Stimulated activated CD4-positive, alpha-beta T cell treated with anti-CD3 and anti-CD28 coated beads, Interleukin-12 subunit alpha, Interleukin-12 subunit beta, amount 100 ng/mL, for 48 hours (primary cell): ENCODE measurements at places on chromosomes 13 and 19.

- no peak for DNase-seq
Observed at GRCh38 chr13:72850959-72851677, 69.2 kb downstream of the PIBF1 start.

- DNase-seq = no peak
Observed at GRCh38 chr13:59504407-59504806, 659.3 kb downstream of the DIAPH3 start.

- no peak for DNase-seq
Observed at GRCh38 chr19:2135474-2136402, 15.6 kb downstream of the AP3D1 start.

DNA sequence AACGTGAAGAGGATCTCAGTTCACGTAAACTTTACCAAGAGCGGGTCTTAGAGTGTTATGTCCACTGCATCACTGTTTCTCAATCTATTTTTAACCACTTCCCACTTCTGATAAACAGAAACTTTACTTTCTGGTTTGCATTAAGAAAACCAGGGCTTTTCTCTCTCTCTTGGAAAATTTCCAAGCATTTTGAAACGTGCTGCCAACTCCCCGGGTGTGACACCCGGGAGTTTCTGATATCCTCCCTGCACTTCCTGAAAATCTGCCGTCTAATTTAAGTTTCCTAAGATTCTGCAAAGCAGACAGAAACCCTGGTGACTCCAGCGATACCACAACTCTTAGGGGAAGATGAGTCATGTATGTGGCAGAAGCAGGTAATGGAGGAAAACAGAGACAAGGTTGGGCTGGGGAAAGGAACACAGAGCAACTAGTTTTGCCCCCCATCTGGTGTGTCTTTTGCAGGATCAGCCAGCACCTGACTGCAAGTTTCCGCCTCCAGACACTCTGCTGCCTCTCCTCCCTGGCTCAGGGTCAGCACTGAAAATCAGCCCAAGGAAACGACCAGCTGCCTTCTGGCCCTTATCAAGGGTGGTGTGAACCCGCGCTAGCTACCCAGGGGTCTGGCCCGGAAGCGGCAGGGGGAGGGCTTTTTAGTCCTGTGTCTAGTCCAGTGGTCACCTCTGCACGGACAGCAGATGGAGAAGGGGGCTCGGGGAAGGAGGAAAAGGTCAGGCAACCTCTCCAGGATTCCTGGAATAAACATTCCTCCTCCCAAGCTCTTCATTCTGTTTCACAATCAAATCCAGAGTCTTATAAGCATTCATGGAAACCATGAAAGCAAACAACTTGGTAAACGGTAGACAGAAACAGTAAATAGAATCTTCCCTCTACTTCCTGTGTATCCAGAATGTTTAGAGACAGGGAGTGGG is 11.3 kb upstream of the FFAR2 start:
- DNase-seq = peak; percentile 28

GRCh38 chr13:80862456-80862855 is 521.5 kb upstream of the SPRY2 start:
- DNase-seq = no peak

DNA sequence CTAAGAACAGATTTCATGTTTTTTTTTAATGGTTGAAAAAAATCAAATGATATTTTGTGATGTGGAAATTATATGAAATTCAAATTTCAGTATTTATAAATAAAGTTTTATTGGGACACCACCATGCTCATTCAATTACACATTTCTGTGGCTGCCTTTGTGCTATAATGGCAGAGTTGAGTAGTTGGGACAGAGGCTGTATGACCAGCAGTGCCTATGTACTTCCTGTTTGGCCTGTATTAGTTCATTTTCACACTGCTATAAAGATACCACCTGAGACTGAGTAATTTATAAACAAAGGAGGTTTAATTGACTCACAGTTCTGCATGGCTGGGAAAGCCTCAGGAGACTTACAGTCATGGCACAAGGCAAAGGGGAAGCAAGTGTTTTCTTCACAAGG is 33.6 kb downstream of the AKAP11 start:
- no peak for DNase-seq

GRCh38 chr19:1466461-1467214 is 12.4 kb downstream of the C19orf25 start:
- DNase-seq = no peak

- no peak for DNase-seq
Observed at GRCh38 chr19:58474291-58474996, 1.7 kb upstream of the ZNF446 start.

DNA sequence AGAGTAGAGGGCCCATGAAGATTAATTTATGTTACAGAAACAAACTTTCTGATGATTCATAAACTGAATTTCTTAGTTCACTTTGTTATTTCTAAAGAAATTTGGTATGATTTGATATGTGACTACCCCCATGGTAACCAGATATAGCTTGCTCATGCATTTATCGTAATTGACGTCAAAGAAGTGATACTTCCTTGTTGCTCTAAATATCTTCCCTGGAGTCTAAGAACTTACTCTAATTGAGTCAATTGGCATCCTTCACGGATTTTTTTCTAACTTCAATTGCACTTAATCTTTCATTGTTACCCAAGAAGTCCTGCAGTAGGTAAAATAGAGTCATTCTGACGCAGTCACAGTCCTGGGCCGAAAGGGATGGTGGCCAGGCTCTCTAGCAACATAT is 240.9 kb downstream of the GPC5 start:
- DNase-seq = no peak

DNA sequence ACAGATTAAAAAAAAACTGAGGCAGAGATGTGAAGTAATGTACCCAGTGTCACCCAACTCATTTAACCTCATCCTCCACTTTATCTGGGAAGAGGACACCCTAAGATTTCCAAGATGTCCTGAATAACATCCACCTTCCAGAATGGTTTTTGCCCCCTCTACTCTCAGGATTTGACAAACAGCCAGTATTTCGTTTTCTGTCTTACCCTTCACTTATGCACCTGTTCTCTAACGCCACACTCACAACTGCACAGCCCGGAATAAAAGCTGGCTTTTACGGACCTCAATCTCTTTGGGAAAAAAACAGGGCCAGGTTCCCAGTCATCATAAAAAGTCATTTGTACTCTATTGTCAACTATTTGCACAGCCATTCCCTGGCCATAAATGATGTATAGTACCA is 21.2 kb upstream of the CEACAM6 start:
- DNase-seq = no peak

GRCh38 chr19:31595521-31595920 is 246.3 kb upstream of the TSHZ3 start:
- no peak for DNase-seq

- DNase-seq = no peak
Observed at GRCh38 chr19:1521636-1522035, 2.2 kb upstream of the PLK5 start.

DNA sequence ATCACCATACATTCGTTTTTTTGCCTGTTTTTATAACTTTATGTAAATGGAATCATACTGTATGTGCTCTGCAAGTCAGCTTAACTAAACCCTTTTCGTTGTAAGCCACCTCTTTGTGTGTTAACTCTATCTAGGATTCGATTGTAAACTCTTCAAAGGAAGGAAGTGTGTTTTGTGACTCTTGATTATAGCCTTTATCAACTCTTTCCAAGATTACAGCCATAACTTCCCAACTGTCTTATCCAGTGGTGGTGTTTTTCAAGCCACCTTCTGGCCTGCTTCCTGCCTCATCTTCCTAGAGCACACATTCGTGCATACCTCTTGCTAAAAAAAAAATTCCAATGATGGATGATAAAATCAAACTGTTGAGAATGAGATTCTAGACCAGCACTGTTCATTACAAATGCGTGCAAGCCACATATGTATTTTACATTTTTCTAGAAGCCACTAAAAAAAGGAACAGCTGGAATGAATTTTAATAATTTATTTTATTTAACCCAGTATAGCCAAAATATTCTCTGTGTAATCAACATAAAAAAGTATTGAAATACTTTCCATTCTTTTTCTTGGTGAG is 12.0 kb upstream of the FBXL3 start:
- no peak for DNase-seq

DNA sequence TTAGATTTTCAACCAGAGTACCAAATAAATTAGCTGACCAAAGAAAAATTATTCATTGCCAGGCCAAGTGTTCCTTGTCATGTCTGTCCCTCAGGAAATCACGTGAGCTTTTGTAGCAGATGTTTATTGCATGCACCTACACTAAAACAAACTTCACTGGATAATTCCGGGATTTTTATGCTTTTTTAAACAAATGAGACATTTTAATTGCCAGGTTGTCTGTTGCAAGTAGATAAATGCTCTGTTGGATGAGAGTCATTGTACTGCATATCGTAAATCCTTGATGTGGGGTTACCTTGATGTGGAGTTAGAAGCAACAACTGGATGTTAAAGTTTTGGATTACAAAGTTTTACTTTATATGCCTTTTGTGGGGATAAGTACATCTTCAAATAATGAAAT is 1187.7 kb upstream of the PCDH9 start:
- DNase-seq = no peak

- DNase-seq = no peak
Observed at GRCh38 chr13:57739089-57739488, 107.5 kb downstream of the PCDH17 start.

DNA sequence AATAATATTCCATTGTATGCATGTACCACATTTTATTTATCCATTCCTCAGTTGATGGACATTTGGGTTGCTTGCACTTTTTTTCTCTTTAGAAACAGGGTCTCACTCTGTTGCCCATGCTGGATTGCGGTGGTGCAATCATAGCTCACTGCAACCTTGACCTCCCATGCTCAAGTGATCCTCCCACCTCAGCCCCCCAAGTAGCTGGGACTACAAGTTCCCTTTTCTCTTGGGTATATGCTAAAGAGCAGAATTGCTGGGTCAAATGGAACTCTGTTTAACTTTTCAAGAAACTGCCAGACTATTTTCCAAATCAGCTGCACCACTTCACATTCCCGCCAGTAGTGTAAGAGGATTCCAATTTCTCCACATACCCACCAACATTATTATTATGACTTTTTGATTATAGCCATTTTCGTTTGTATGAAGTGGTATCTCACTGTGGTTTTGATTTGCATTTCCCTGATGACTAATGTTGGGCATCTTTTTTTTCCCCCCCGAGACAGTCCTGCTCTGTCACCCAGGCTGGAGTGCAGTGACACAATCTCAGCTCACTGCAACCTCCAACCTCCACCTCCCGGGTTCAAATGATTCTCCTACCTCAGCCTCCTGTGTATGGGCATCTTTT is 7.6 kb upstream of the IPO5 start:
- no peak for DNase-seq

DNA sequence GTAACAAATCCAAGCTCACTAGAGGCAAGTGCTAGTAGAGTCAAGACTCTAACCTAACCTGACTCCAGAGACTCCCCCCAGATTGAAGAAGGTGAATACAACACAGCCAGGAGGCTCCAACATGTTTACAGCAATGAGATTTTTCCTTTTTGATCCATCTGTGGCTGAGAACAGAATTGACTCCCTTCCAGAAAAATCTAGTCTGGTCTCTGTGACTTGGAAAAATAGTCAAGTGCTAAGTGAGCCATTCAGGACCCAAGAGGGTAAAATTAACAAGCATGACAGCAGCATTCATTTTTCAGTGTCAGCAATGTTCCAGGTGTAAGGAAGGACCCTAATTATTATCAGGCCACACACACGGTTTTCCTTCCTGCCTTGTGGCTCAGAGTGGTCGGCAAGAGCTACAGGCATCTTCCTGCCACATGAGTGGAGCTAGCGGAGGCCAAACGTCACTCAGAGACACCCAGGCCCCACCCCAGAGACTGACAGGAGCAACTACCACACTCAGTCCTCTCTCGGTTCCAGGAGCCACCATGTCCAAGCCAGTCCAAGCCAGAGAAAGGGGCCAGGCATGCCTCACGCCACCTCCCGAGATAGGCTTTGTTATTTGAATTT is 395.1 kb downstream of the FOXO1 start:
- no peak for DNase-seq

GRCh38 chr19:30344446-30345425 is 27.4 kb upstream of the ZNF536 start:
- no peak for DNase-seq
